Right atrium auricular region (tissue), 2 donors: ENCODE measurements at places on chromosomes 11 and 22. TPM values are rescaled to one million over a fixed set of nuclear protein-coding genes. Genes with fewer than 3 reads are reported as not detected.

Gene LDHA
- 187 TPM for total RNA-seq

Gene GRM5
- total RNA-seq, result not detected

Gene ASPHD2
- total RNA-seq, result 0.71 TPM

Gene RNF141
- total RNA-seq, result 29.8 TPM

Gene GVQW3
- 0.90 TPM for total RNA-seq

Gene APOA4
- not detected for total RNA-seq

Gene APOBEC3A
- total RNA-seq, result 1.1 TPM

Gene TIGD3
- total RNA-seq, result not detected

DNA sequence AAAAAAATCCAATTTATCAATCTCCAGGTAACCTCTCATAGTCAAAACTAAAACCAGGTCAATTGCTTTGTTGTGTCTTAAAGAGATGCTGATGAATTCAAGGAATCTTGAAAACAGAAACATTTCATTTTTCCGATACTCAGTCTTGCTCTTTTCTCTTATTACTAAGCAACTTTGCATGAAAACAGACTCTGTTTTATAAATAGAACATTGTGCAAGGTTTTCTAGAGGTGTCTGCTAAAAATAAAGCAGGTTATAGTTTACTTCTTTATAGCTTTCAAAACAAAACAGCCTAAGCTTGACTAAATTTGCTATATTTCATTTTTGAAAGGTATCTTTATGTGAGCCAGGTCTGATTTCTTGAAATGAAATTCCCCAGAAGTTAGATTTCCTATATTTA is 109.3 kb downstream of the ARL14EP start:
- no peaks in the 10 kb centered on the region for H3K36me3 ChIP-seq
- H3K27ac ChIP-seq, result no peak overlapping the region
- H3K4me1 ChIP-seq, result no peaks in the 10 kb centered on the region
- no peaks in the 10 kb centered on the region for H3K27me3 ChIP-seq
- DNase-seq, result no peak
- H3K4me3 ChIP-seq, result no peak overlapping the region

DNA sequence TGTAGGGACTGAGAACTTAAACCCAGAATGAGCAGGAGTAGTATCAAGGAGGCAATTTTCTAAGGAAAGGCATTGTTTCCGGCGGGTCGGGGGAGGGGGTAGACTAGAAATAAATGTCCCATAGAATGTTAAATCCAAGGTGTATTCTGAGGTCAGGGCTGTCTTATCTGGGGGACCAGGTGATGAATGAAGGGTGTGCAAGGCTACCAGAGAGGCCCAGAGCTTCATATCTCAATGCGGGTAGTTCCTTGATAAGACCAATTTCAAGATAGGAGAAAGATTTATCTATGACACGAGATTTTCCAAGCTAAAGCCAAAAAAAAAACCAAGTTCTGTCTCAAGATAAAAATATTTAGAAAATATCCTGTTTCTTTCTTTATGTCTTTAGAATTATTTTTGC is 8.3 kb upstream of the RCE1 start:
- H3K27ac ChIP-seq, result no peak overlapping the region
- peaks cover 9% of the 10 kb centered on the region for H3K4me1 ChIP-seq
- no peak overlapping the region for H3K4me3 ChIP-seq
- H3K27me3 ChIP-seq, result no peaks in the 10 kb centered on the region

DNA sequence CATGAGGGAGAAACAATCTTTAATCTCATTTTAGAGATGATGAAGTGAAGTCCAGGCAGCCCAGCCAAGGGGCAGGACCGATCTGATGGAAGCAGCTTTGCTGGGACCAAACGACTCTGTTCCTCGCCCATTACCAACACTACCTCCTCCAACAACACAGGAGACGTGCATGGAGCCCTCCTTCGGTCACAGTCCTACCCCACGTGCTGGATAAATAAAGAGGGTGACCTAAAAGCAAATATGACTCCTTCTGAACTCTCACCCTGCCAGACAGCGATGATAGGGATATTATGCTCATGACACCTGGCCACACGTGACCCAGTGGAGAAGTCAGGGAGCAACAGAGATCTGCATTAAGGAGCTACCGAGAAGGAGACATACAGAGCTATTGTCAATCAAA is 26.0 kb downstream of the SCGB1A1 start:
- no peak for DNase-seq
- peak overlapping the region; percentile 37 for H3K4me3 ChIP-seq
- H3K27me3 ChIP-seq, result no peaks in the 10 kb centered on the region
- peak overlapping the region; percentile 90 for H3K27ac ChIP-seq
- H3K36me3 ChIP-seq, result no peaks in the 10 kb centered on the region

DNA sequence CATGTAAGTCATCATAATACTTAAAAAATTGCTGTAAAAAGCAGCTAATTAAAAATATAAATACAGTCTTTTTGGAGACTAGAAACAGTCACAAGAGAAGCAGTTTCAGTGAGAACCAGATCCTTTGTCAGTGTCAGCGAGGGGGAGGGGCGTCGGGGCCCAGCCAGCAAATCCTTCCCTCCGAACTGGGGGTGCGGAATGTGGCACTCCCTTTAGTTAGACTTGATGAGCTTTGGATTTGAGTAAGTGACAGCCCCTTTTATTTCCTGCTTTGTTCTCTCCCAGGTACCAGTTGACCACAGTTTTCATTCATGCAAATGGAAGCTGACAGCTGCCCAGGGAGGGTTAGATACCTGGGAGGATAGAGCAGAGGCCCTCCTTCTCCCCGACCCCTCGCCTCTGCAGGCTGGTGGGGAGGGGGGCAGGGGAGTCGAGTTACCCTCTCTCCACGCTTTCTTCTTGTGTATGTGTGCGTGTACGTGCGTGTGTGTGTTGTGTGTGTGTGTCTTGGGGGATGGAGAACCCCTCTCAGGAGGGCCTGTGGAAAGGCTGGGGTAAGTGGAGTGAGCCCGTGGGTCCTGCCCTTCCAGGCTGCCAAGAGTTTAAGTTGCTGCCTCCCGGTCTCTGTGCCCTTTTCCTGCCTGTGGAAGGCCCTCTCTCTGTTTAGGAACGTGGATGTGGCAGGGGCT is 38.3 kb downstream of the PTPRJ start:
- no peaks in the 10 kb centered on the region for H3K27me3 ChIP-seq
- no peak for DNase-seq
- no peak overlapping the region for H3K27ac ChIP-seq

DNA sequence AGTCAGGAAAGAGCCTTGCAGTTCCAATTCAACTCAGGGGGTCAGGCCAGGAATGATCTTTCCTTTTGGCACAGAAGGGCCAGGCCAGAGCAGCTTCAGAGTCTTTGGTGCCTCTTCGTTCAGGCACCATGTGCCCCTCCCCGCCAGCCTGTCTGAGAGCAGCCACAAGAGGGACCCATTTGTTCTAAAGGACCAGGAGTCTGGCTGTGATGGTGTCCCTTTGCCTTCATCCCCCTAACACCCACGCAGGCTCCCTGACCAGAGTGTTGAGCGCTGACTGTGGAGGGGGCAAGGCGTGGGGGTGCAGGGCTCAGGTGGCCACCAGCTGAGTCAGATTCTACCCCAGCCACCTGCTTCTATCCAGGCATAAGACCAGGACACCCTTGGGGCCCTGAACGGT is 156.4 kb downstream of the TTC17 start:
- no peaks in the 10 kb centered on the region for H3K36me3 ChIP-seq
- no peak for DNase-seq
- no peak overlapping the region for H3K27ac ChIP-seq
- H3K27me3 ChIP-seq, result no peaks in the 10 kb centered on the region
- H3K4me1 ChIP-seq, result no peaks in the 10 kb centered on the region
- H3K4me3 ChIP-seq, result no peak overlapping the region

DNA sequence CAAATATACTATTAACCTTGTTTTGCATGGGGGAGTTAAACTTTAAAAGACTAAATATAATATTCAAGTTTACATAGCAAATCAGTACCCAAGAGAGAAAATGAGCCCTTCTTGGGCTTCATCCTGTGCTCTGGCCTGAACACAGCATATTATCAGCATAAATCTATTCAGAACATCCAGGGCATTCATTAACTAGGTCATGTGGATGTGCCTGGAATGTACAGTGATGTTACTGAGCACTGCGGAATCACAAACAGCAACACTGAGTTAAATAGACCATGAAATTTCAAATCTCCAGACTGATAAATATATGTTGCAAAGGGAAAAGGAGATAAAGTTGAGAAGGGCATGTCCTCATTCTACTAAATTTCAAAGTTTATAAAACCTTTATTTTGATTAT is 426.4 kb downstream of the AASDHPPT start:
- no peak for DNase-seq
- no peaks in the 10 kb centered on the region for H3K27me3 ChIP-seq
- H3K27ac ChIP-seq, result no peak overlapping the region
- no peaks in the 10 kb centered on the region for H3K36me3 ChIP-seq
- H3K4me3 ChIP-seq, result no peak overlapping the region

DNA sequence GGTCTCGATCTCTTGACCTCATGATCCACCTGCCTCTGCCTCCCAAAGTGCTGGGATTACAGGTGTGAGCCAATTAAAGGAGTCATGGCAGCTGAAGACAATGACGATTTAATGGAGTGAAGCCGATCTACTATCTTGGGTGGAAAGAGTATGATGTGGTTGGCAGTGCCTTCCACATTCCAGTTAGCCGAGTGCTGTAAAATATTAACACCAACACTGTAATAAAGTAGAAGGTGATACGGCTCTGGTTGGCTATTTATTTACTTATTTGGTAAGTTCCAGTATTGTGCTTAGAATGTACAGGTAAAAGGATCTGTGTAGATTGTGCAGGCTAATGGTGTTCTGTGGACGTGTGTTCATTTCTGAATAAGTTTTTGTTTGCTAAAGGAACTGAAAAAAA is 149.6 kb upstream of the MTMR2 start:
- no peak for DNase-seq
- H3K36me3 ChIP-seq, result no peaks in the 10 kb centered on the region
- H3K27ac ChIP-seq, result no peak overlapping the region

GRCh38 chr11:65148657-65149056 is 14.3 kb upstream of the SYVN1 start:
- H3K4me3 ChIP-seq, result no peak overlapping the region
- no peak overlapping the region for H3K27ac ChIP-seq
- no peaks in the 10 kb centered on the region for H3K27me3 ChIP-seq
- H3K4me1 ChIP-seq, result peaks cover 20% of the 10 kb centered on the region
- H3K36me3 ChIP-seq, result no peaks in the 10 kb centered on the region
- no peak for DNase-seq

GRCh38 chr11:4991060-4991459 is 3.6 kb upstream of the OR51L1 start:
- no peak for DNase-seq
- no peaks in the 10 kb centered on the region for H3K27me3 ChIP-seq
- no peaks in the 10 kb centered on the region for H3K4me1 ChIP-seq
- no peaks in the 10 kb centered on the region for H3K36me3 ChIP-seq

- no peak for DNase-seq
- H3K4me1 ChIP-seq, result no peaks in the 10 kb centered on the region
- H3K27ac ChIP-seq, result peak overlapping the region; percentile 96
- H3K36me3 ChIP-seq, result no peaks in the 10 kb centered on the region
- H3K4me3 ChIP-seq, result no peak overlapping the region
- no peaks in the 10 kb centered on the region for H3K27me3 ChIP-seq
Observed at GRCh38 chr11:72078477-72078876, 1.9 kb downstream of the NUMA1 start.

DNA sequence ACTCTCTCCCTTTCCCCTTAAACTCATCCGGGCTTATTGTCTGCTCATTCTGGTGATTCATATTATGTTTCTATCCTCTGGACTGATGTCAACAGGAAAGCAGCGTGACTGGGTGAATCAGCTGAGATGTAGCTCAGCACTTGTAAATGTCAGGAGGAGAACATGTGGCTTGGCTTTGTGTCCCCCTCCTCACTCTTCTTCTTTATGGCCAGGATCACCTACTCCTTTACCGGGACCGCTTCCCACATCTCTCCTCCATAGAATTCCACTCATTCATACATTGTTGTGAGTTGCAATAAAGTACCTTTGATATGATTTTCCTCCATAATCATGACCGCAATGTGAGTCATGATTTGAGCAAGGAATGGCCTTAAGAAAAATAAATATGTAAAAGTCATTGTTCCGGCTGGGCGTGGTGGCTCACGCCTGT is 15.8 kb upstream of the SYN3 start:
- no peak overlapping the region for H3K27ac ChIP-seq
- no peak overlapping the region for H3K4me3 ChIP-seq
- no peaks in the 10 kb centered on the region for H3K36me3 ChIP-seq

- no peak overlapping the region for H3K4me3 ChIP-seq
- no peaks in the 10 kb centered on the region for H3K36me3 ChIP-seq
- H3K4me1 ChIP-seq, result no peaks in the 10 kb centered on the region
- DNase-seq, result no peak
Observed at GRCh38 chr22:22840780-22841179, 46.8 kb upstream of the IGLL5 start.

GRCh38 chr11:74676596-74676995 is 54.6 kb downstream of the CHRDL2 start:
- H3K27me3 ChIP-seq, result no peaks in the 10 kb centered on the region
- no peaks in the 10 kb centered on the region for H3K36me3 ChIP-seq
- DNase-seq, result peak; percentile 53

- no peak overlapping the region for H3K4me3 ChIP-seq
- H3K27ac ChIP-seq, result no peak overlapping the region
- peaks cover 24% of the 10 kb centered on the region for H3K36me3 ChIP-seq
- no peaks in the 10 kb centered on the region for H3K27me3 ChIP-seq
- no peaks in the 10 kb centered on the region for H3K4me1 ChIP-seq
Observed at GRCh38 chr22:36277482-36278291, 24.8 kb downstream of the APOL1 start.

GRCh38 chr11:3802011-3802790 is 4.8 kb upstream of the NUP98 start:
- H3K4me3 ChIP-seq, result no peak overlapping the region
- H3K27ac ChIP-seq, result no peak overlapping the region
- no peak for DNase-seq
- H3K36me3 ChIP-seq, result no peaks in the 10 kb centered on the region
- H3K27me3 ChIP-seq, result no peaks in the 10 kb centered on the region
- no peaks in the 10 kb centered on the region for H3K4me1 ChIP-seq

DNA sequence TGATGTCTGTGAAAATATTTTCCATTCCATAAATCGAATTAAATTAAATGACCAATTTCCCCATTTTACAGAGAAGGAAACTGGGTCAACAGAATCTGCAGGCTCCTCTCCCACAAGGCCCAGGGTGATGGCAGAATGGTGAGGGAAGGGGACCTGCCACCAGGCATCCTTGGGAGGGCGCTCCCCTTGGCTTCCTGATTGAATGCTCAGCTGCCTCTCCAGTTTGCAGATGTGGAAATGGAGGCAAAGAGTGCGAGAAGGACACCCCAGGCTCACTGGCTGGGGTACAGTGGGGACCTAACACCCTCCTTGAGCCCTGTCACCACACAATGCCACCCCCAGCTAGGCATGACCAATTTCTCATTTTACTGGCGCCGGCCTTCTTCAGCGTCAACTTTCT is 28.5 kb upstream of the CSNK1E start:
- no peaks in the 10 kb centered on the region for H3K27me3 ChIP-seq
- no peaks in the 10 kb centered on the region for H3K4me1 ChIP-seq
- H3K36me3 ChIP-seq, result no peaks in the 10 kb centered on the region
- DNase-seq, result peak; percentile 43

GRCh38 chr11:487571-488021 is 19.4 kb downstream of the RNH1 start:
- H3K36me3 ChIP-seq, result peaks cover 21% of the 10 kb centered on the region
- H3K4me1 ChIP-seq, result no peaks in the 10 kb centered on the region
- H3K4me3 ChIP-seq, result no peak overlapping the region
- H3K27me3 ChIP-seq, result no peaks in the 10 kb centered on the region
- no peak for DNase-seq
- no peak overlapping the region for H3K27ac ChIP-seq
